ENCODE measurements at places on chromosomes 7 and 10. TPM values are rescaled to one million over a fixed set of nuclear protein-coding genes. Genes with fewer than 3 reads are reported as not detected.

The LOXL4 gene
- 6.1 TPM for total RNA-seq

The IFT22 gene
- total RNA-seq, result 20.9 TPM

The HDAC9 gene
- total RNA-seq, result 94.8 TPM

The CYP2E1 gene
- 7.1 TPM for total RNA-seq

The MGMT gene
- 15.9 TPM for total RNA-seq

The ANKRD61 gene
- total RNA-seq, result not detected

The PNLIPRP1 gene
- not detected for total RNA-seq

Data from glutamatergic neuron (in vitro differentiated cells).